ENCODE measurements at places on chromosomes 1 and 21.

DNA sequence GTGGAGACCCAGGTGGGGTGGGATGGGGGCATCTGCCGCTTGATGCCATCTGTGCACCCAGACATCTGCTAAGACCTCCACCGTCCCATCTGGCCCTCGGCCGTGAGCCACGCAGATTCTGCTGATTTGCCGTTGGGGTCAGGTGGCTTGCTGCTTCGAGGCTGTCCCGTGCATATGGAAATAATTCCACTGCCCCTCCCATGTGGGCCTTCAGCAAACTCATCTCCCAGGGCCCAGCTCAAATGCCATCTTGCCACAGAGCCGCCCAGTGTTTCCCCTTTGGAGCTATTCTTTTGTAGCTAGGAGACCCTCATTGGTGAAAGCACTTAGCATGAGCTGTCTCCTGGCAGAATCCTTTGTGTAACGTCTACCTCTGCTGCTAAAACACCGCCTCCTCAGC is 99.8 kb downstream of the KAZN start:
- no peak for DNase-seq

GRCh38 chr1:181646710-181647109 is 163.4 kb downstream of the CACNA1E start:
- no peak for DNase-seq

DNA sequence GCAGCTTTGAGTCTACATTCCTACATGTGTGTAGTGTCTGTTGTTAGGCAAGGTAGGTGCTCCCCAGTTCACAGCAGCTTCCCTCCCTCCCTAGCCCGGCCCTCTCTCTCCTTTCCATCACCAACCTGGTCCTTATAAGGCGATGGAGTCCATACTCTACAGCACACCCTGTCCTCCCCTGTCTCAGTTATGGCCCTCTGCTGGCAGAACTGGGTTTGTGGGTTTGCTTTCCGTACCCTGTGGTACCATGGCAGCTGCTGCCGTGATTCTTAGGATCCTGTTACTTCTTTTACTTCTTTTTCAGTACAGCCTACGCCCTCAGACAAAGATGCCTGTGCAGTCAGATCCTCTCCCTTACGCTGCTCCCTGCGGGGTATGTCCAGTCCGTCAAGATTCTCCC is 31.7 kb downstream of the AK5 start:
- DNase-seq: no peak

- no peak for DNase-seq
Observed at GRCh38 chr1:67722292-67722944, 37.4 kb downstream of the GADD45A start.

DNA sequence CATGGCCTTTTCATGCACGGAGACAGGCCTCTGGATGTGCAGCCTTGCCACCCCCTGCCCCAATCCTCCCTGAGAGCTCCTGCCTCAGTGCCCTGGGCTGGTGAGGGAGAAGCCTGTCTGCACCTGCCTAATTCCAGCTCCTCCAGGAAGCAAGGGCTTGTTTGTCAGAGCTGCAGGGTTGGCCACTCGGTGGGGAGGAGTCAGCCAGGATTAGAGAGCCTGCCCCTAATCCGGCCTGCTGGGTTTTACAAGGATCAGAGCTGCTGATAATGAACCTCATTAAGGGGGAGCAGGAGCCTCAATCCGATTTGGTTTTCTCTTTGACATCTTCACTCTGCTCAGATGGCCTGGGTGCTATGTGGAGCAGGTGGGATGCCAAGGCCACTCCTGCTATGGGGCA is 31.9 kb upstream of the LHX4 start:
- DNase-seq: no peak

DNA sequence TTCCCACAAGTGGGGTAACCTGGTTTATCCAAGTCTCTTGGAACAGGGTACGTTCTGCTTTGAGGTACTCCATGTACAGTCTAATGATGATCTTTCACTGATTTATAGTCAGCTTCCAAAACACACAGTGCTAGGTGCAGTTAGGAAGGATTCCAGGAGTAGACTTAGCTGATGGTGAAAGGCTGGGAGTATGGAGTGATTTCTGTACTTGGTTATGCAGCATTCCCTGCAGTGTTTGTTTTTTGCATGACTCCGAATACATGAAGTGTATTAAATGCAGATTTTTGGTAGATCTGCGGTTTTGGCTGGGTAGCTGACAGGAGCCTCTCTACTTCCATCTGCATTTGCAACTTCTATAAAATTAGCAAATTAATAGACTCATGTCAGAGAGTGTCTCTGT is 3.7 kb downstream of the HMGN2 start:
- DNase-seq: no peak

GRCh38 chr1:32239790-32240139 is 7.3 kb upstream of the FAM167B start:
- DNase-seq: no peak

- DNase-seq: no peak
Observed at GRCh38 chr1:175878775-175879174, 135.4 kb upstream of the TNR start.

- DNase-seq: no peak
Observed at GRCh38 chr1:65404941-65405340, 15.5 kb upstream of the LEPR start.

DNA sequence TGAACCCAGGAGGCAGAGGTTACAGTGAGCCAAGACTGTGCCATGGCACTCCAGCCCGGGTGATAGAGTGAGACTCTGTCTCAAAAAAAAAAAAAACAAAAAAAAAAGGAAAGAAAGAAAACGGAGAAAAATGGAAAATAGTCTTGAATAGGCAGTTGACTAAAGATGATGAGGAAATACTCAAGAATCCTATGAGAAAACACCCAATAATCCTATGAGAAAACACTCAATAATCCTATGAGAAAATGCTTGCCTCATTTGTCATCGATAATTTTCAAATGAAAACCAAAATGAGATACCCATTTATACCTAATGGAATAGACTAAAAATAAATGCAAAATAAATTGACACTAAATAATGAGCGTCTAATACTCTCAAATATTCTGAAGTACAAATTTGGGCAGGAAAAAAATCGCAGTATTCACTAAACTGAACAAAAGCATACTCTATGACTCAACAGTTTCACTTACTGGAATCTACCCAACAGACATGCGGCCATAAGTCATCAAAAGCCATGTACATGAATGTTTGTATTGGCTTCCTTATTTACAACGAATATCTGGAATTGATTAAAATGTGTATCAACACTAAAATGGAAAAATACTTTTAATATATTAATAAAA is 733.9 kb upstream of the CHRM3 start:
- no peak for DNase-seq

DNA sequence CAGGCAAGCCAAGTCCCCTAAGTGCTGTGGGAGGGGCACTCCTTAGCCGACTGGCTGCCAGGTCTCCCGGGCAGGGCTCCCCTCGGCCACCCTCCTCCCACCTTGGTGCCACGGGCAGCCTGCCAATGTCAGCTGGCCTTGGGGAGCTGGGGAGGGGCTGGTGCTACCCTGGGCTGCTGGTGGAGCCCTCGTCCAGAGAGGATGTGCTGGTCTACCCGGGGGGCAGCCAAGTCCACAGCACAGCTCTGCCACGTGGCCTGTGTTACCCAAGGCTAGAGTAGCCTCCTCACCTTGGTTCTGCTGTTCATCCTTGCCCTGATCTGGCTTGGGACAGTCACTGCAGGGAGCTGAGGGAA is 42.9 kb downstream of the CRYAA start:
- DNase-seq: no peak

DNA sequence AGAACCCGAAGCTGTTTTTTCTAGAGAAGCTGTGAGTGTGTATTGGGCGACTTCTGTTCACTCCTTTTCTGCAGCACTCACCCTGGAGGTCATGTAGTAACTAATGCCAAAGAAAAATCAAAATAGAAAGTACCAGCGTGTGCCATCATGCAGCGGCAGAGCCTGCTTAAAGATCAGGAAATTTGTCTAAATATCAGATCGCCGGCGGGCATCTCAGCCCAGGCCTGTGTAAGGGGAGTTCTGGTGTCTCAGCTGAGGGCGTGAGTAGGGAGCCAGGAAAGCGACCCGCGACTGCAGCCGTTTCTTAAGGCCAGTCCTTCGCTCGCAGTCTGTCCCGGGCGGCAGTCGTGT is 768 bp downstream of the EDARADD start:
- no peak for DNase-seq

DNA sequence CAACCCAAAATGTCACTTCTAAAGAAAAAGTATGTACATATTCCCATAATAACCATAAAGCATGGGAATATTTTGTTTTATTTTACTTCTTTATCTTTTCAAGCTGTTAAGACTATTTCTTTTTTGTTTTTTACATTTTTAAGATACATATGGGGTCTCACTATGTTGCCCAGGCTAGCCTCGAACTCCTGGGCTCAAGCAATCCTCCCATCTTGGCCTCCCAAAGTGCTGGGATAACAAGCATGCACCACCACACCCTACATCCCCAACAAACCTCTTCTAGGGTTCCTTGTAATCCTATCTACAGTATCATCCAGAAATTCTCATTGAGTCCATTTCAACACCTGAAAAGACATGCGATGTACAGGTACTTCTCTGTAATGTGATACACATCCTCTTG is 87.5 kb downstream of the TM2D1 start:
- no peak for DNase-seq

GRCh38 chr1:246306415-246307037 is 200.6 kb downstream of the SMYD3 start:
- no peak for DNase-seq

DNA sequence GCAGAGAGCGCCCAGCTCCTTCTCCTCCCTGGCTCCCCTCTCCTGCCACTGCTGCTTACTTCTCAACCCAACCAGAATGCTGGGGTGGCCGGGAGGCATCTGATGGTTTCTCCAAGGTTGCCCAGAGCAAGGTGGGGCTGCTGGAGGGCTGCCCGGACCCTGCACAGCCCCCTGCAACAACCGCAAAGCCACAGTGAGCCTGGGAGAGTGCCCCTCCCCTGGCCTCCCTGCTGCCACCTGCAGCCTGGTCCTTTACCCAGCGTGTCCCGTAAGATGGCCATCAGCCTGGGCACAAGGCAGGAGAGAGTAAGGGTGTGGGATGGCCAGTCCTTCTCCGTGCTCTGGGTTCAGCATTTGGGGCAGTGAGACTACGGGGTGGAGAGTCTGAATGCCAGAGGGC is 17.0 kb downstream of the MX2 start:
- DNase-seq: no peak
